ENCODE measurements at places on chromosomes 2 and 18.

DNA sequence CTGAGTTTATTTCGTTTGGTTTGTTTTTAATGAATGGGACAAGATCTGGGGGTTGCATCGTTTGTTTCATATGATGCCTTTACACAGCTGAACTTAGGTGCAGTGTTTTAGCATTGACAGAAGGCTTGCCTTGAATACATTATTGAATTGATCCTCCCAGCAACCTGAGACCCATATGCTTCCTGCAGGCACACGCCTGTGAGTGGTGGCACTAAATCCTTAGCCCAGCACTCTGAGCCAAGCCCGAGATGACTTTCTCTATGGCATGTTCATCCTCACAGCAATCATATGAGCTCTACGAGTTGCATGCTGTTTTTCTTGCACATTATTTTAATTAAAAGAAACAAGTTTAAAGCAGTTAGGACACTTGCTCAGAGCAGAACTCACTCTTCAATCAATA, 47.8 kb upstream of the AGAP1 start:
- DNase-seq: no peak

GRCh38 chr18:27863780-27864430, 313.0 kb downstream of the CDH2 start:
- peak; percentile 14 for DNase-seq

GRCh38 chr2:207328944-207329386, 163.2 kb upstream of the KLF7 start:
- no peak for DNase-seq

DNA sequence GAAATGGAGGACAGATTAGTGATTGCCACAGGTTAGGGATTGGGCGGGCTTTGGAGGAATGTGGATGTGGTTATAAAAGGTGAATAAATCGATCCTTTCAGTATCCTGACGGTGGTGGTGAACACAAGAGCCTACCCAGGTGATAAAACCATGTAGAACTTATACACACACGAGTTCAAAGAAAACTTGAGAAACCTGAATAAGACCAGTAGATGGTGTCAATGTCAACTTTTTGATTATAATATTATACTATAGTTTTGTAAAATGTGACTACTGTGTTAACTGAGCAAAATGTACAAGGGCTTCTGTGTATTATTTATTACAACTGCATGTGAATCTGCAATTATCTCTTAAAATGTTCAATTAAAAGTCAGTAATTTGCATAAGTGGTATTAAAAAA, 136.3 kb downstream of the ERBB4 start:
- DNase-seq: no peak

DNA sequence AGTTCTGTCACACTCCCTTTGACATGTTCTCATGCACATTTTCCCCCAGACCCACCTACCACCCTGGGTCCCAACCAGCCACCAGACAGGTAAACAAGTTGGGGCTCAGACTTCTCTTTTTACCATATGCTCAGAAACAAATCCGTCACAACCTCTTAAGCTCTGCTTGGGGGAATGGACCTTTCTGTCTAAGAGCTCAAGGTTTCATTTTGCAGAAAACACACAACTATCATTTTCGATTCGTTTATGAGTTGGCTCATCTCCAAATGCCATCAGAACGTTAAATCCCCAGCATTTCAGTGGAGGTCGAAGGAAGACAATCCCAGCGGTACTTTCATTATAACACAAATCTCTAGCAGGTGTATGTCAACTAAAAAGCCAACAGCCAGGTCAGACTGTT, 30.6 kb upstream of the NCK2 start:
- no peak for DNase-seq

- DNase-seq: no peak
Observed at GRCh38 chr2:148725564-148725963, 81.0 kb downstream of the EPC2 start.

DNA sequence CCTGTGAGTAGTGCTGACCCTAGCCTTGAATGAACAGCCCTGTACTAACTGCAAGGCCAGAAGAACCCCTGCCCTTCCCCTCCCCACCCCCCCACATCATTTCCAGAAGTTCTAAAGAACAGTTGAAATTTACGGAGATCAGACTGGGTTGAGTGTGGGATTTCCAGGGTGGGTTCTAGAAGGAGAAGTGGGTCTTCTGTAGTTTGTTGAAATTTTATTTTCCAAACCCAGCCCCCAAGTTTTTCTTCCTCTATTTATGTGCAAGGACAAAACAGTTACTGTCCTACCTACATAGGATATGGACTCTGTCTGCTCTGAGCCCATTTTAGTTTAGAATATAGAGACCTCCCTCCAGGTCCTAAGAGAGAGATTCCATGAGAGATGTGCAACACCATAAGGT, 26.3 kb upstream of the CASP10 start:
- no peak for DNase-seq

- DNase-seq: no peak
Observed at GRCh38 chr2:14626873-14627272, 5.6 kb upstream of the LRATD1 start.

GRCh38 chr2:36965206-36965605, 1.1 kb downstream of the STRN start:
- DNase-seq: no peak

GRCh38 chr2:240833724-240834285, 13.8 kb upstream of the KIF1A start:
- no peak for DNase-seq

GRCh38 chr2:195531754-195532153, 125.3 kb upstream of the SLC39A10 start:
- no peak for DNase-seq

DNA sequence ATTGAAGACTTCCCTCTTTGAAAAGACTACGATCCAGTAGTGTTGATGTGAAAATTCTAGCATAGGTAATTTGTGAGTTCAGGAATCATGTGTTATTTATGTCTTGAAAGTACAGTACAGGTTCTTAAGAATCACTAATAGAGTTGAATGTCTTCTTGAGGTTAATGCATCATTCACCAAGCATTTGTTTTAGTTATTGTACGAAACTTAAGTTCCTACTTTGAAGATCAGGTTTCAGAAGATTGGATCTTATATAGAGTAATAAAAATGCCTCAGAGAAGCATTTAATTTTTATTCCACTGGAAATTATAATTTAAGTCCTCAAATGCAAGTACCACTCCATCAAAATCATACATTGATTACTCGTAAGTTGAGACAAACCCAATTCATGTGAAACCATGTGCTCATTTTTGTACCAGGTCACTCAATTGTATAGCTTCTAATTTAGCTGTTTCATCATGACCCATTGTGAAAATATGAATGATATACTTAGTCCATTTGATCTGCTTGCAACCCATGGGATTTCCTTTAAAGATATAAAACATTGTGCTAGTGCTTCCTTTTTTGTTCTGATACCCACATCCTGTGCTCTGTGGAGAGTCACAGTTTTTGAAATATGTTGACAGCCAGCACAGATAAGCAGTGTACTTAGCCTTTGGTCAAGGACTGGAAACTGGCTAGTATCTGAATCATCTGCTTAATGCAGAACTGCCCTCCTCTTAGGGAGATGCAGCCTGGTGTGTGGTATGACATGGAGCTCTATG, 22.5 kb upstream of the RAB27B start:
- DNase-seq: no peak

DNA sequence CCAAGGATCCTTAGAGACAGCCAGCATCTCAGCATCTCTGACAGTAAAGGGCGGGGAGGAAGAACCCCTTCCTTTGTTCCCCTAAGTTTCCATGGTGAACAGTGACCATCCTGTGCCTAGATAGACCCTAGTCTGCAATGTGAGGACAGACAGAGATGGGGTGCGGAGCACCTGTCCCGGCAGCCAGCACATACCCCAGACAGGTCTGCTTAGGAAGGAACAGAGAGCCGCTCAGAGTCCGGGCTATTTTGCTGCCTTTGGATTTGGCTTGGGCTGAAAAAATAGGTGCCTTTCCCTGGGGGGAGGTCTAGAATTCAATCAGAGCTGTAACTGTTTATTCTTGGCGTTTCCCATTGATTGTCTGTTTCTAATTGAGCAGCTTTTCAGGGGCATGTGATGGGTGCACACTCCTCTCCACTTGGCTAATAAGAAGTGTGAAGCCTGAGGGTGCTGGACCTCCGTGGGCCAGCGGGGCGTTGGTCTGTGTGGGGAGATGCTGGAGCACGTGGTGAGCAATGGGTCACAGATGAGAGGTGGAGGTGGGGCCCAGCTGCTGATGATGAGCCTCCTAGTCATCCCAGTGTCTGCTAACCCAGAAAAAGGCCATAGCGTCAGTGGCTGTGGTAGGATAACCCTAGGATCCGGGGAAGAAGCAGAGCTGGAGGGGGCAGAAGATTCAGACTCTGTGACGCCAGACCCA, 236.8 kb downstream of the SEPTIN10 start:
- peak; percentile 33 for DNase-seq

DNA sequence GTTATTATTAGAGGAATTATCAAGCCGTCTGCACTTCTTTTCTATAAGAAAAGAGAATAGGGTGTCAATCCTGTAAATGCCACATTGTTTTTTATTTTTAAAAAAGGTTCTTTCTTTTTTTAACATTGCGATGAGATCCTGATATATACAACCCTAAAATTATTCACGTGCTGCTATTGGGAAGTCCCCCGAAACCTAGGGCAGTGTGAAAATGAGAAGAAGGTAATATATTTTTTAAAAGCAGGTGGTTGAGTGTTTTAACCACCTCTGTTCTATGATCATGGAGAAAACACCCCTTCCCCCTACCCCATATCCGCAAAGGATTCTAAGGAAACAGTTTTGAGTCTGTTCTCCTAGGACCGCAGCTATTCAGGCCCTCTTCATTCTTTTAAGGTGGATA, 94.5 kb upstream of the KLHL14 start:
- no peak for DNase-seq

DNA sequence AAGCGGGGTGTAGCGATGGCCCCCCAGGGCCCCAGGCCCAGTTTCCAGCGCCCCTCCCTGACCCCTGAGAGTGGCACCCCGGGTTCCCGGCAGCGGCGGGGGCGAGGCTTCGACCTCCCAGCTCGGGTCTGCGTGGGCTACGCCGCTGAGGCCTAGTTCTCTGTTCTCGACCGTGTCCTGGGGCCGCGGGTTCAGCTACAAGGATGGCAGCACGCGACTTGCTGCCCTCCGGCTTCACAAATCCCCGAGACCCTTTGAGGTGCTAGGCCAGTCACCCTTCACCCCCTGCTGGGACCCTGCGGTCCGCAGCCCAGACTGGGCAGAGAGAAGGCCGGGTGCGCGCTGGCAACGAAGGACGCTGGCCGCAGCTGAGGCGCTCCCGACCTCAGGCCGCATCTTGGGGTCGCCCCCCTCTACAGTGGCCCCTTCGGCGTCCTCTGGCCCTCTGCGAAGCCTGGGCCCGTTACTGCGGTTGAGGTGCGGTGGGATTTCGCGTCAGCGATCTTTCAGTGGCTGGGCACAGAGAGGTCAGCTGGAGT, 1.2 kb downstream of the OTX1 start:
- peak; percentile 63 for DNase-seq

DNA sequence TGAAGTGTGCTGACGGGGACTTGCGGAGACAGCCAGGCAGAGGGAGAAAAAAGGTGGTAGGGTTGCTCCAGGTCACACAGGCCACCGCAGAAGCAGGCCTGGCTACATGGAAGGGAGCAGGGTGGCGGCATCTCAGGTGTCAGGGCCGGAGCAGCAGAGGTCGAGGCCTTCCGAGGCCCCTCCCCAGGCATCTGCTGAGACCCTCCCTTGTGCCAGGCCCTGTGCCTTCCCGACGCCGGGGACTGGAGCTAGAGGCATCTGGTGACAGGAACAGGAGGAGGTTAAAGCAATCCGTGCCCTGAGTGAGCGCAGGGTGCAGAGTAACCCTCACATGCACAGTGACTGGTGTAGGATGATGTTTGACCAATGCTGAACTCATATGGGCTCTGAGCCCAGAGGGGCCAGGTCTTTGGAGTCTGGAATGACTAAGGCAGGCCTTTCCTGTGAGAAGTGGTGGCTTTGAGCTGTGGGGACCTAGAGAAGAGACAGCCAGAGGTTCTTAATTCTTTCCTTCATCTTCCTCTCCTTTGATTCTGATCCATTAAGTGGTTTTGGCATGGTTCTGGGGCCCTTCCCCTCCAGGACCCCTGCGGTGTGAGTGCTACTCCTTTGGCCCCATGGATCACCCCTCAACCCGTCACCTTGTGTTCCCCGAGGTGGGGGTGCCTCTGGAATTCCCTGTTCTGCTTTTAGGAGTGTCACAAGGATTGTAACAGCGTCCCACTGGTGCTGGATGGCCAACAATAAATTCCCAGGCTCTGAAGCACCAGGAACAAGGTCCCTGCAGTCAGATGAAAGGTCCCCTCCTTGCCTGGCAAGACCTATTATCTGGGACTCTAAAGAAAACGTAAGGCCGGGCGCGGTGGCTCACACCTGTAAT, 72.1 kb downstream of the KLHL29 start:
- no peak for DNase-seq

GRCh38 chr2:102258386-102259074, 52.8 kb upstream of the IL1RL1 start:
- DNase-seq: no peak

DNA sequence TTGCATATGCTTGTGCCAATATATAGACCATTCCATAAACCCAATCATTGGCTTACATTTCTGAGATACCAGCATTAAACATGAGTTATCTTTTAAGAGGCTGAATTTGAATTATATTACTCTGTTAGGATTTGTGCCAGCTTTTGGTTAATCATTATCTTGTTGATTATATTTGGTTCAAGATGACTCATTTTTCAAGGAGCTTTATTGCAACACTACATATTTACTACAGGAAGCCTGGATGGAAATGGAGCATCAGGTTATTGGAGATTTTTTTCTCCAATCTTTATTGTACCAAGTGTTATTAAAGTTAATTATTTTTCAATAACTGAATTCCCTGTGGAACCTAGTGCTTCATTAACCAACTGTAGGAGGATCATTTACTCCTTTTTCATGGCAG, 26.4 kb downstream of the EML4 start:
- peak; percentile 32 for DNase-seq

All from kidney (tissue), 22 donors.